ENCODE measurements at places on chromosomes 1 and 21.

- DNase-seq: no peak
Measured at GRCh38 chr1:18294437-18295176, 186.1 kb upstream of the KLHDC7A start.

- DNase-seq: no peak
Measured at GRCh38 chr1:51433269-51433971, 85.6 kb downstream of the EPS15 start.

DNA sequence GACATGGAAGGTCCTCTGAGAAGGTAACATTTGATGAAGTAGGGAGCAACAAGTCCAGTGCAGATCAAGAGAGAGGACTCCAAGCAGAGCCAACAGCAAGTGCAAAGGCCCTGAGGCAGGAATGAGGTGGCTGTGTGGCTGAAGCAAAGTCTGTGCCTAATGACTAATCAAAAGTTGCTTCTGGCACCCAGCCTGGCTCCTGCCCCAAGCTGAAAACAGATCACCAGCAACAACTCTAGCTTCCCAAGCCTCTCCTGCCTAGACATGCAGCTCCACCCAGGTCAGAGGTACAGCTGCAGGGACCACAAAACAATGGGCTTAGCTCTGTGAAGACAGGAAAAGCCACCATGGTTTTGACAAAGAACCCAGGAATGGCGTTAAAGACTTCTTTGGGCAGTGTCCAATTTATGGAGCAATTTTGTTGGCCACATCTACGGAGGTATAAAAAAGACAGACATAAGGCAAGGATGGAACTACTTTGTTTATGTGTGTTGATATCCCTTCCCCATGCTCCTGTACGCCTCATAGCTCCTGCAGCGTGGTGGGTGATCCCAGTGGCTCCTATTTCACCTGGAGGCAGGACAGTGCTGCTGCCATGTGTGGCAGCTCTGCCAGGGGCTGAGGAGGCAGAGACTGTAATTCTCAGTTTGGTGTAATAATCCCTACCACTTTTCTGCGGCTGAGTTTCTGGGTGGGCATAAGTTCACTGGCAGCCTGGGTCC, 26.4 kb upstream of the IGSF3 start:
- DNase-seq: no peak

- no peak for DNase-seq
Measured at GRCh38 chr21:17191346-17191993, 321.4 kb upstream of the CXADR start.

- DNase-seq: no peak
Measured at GRCh38 chr1:99674115-99675064, 28.5 kb downstream of the PALMD start.

DNA sequence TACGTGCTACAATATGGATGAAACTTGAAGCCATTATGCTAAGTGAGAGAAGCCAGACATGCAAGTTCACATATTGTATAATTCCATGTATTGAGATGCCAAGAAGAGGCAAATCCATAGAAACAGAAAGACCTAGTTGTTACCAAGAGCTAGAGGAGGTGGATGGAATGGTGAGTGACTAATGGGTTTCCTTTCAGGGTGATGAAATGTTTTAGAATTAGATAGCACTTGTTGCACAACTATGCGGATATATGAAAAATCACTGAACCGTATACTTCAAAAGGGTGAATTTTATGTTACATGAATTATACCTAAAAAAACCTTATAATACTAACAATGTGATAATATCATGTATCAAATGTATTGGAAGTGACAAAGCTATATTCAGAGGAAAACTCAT, 18.1 kb downstream of the EPHA10 start:
- no peak for DNase-seq

- no peak for DNase-seq
Measured at GRCh38 chr1:177848577-177848976, 121.3 kb downstream of the SEC16B start.

DNA sequence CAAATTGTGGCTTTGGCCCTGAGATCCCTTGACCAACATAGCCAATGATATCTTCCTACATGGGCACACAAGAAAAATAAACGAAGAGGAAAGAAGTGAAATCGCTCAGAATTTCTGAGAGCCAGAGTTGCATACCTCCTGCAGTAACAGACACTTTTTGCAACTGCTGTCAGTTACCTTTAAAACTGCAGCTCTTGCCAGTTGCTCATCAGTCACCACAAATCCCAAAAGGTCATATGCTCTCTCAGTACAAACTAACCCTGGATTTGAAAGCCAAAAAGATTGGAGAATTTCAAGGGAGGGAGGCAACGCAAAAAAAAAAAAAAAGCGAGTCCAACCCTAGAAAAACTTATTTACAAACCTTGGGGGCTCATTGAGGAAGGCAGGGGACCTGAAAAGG, 47.2 kb upstream of the DNAH14 start:
- DNase-seq: no peak

DNA sequence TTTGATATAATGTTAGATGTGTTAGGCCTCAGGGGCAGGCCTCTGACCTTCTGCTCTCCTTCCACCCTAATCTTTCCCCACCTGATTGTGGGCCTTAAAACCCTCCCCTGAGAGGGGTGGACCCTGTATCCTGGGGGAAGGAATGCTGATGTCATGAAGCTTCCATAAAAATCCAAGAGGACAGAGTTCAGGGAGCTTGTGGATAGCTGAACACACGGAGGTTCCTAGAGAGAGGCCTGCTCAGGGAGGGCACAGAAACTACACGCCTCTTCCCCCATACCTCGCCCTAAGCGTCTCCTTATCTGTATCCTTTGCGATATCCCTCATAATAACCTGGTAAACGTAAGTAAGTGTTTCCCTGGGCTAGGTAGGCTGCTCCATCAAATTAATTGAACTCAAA, 4.3 kb downstream of the MFN2 start:
- DNase-seq: no peak

GRCh38 chr1:192631749-192632148, 4.2 kb upstream of the RGS13 start:
- no peak for DNase-seq

- DNase-seq: no peak
Measured at GRCh38 chr1:103283371-103283770, 175.0 kb upstream of the COL11A1 start.

Data from GDM1 (cell line).